ENCODE measurements at places on chromosomes 7 and 10.

DNA sequence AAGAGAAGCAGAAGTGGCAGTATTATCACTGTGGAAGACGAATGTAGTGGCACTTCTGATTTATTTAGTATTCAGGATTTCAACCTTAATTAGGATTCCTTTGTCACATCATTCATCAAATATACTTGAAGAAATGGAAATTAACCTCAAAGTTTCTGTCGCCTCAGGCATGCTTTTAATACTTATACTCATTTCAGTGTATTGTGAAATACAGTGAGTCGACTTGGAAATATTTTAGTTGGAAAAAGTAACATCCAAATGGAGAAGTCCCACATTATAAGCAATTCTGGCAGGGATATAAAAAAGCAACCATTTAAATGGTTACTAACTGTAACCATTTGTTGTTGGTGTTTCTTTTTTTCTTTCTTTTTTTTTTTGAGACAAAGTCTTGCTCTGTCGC is 648.8 kb downstream of the ARL4A start:
- DNase-seq = no peak

DNA sequence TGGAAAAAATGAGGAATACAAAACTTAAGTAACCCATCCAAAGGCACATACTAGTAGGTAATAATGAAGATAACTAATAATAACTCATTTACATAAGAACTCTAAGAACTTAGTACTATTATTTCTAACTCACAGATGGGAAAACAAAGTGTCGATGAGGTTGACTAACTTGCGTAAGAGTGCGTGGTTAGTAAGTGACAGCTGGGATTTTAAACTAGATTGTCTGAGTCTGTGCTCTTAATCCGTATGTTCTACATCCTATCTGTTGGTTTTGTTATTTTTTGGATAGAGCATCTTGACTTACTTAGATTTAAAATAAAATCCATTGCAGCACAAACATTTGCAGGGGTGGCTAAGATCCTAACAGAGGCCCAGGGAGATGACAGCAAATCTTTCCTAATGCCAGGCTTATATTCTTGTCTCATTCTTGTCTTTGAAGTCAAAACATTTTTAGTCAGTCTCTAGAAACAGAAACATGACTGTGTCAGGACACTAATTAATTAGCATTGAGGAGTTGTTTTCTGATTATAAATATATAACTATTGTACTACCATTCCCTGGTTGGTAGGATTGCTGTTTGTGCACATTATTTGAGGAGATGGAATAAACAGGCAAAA is 11.7 kb downstream of the RPA3 start:
- DNase-seq = no peak

DNA sequence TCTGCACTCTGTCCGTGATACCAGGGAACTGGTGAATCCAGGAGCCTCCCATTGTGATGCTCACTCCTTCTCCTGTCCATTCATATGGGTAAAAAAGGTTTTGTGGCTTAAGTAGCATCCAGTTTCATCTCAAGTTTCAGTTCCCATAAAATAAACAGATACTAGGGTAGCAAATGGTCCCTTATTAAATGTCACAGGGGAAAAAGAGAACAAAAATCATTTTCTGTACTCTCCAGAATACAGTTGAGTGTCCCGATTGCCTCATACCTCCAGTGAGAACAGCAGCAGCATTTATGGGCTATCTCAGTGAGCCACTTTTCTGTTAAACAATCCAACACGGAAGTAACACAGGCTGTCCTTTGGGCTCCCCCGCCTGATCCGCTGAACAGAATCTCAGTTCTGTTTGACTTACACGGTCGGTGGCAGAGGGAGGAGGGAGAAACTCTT is 179.6 kb downstream of the CELF2 start:
- no peak for DNase-seq

DNA sequence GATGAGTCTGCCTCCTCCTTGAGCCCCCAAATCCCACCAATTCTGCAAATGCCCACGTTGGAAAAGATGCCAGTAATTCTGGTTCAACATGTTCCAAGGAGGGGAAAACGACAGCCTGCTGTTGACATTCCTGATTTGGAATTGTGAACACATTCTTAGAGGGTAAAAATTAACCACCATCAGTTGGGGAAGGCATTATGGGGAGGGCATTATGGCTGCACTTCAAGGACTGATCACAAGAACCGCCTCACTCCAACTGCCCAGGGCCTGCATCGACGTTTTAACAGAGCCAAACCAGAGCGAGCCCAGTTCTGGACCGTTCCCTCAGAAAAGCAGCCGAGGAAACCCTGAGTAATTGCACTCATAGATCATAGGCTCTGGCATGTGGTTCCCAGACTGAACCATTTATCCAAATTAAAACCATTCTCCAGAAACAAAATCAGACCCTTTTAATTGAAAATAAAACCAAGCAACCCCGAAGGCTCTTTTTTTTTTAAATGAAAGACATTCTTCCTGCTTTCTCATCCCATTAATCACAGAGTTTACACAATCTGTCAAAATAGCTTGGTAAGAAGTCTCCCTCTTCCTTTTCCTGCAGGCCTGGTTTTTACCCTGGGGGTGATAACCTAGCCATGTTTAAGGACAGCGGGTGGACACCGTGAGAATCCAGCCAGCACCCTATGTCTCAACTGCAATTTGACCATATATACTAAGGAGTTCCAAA is 8.0 kb downstream of the TNS3 start:
- DNase-seq = no peak

DNA sequence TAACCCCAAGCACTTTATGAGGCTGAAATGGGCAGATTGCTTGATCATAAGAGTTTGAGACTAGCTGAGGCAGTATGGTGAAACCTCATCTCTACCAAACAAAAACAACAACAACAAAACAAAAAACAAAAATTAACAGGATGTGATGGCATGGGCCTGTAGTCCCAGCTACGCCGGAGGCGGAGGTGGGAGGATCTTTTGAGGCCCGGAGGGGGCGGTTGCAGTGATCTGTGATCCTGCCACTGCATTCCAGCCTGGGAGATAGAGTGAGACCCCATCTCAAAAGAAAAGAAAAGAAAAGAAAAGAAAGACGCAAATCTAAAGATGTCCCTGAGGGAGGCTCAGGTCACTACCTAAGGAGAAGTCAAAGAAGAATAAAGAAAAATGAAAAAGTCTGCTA is 35.3 kb upstream of the AGR2 start:
- no peak for DNase-seq

GRCh38 chr7:74656441-74656836 is 1.1 kb upstream of the GTF2I start:
- DNase-seq = peak; percentile 70

GRCh38 chr7:128891942-128892269 is 18.6 kb downstream of the KCP start:
- DNase-seq = no peak

- DNase-seq = peak; percentile 20
Observed at GRCh38 chr10:89954787-89955566, 253.6 kb downstream of the KIF20B start.

DNA sequence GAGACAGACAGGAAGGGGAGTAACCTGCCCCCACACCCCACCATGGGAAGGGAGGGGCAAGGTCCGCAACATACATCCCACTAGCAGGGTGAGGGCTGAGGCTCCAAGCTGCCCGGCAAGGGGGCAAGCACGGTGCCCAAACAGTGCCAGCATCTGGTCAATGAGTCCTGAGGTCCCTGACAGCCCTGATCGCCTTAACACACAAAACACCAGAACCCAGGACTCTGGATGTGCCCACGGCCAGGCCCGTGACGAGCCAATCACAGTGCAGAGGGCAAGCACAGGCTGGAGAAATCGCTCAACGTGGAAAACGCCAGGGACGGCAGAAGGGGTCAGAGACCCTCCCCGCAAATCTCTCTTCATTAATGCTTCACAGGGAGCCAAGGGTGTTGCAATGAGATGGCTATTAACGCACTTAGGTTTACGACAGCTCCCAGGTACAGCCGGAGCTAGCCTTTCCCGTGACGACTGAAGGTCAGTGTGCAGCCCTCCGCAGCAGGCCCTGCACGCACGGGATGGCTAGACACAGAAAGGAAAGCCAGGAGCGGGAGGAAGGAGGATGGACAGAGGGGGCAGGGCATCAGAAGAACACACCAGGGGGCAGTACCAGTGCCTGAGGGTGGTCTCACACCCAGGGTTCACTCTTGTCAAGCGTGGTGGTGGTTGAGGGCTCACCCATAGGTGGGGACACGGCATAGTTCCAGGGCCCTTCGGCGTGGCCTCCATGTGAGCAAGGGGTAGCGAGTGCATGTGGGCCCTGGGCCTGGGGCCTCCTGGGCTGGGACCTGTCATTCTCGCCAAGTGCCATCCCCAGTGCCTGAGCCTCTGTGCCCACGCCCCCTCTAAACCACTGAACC is 220.5 kb downstream of the MAD1L1 start:
- DNase-seq = no peak

DNA sequence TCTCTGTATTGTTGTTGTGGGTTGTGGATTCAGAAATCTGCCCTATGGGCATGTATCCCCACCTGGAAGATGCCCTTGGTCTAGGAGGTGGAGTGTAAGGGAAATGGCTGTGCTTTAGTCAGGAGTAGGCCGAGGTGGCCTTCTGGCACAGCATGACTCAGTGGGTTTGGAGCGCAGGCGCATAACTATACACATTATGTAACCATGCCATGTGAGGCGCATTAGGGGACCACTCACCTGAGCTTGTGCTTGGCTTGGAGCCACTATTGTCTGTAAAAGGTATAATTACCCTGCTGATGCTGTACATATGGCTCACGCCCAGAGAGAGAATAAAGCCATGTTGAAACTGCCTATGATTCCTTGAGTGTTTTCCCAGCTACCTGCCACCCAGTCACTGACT is 20.6 kb upstream of the ADAMTS14 start:
- no peak for DNase-seq

GRCh38 chr10:121243609-121244241 is 354.5 kb downstream of the FGFR2 start:
- no peak for DNase-seq

Measured in activated CD4-positive, alpha-beta memory T cell treated with anti-CD3 and anti-CD28 coated beads for 36 hours (primary cell).